Activated gamma-delta T cell (primary cell): ENCODE measurements at places on chromosomes 6 and 20.

DNA sequence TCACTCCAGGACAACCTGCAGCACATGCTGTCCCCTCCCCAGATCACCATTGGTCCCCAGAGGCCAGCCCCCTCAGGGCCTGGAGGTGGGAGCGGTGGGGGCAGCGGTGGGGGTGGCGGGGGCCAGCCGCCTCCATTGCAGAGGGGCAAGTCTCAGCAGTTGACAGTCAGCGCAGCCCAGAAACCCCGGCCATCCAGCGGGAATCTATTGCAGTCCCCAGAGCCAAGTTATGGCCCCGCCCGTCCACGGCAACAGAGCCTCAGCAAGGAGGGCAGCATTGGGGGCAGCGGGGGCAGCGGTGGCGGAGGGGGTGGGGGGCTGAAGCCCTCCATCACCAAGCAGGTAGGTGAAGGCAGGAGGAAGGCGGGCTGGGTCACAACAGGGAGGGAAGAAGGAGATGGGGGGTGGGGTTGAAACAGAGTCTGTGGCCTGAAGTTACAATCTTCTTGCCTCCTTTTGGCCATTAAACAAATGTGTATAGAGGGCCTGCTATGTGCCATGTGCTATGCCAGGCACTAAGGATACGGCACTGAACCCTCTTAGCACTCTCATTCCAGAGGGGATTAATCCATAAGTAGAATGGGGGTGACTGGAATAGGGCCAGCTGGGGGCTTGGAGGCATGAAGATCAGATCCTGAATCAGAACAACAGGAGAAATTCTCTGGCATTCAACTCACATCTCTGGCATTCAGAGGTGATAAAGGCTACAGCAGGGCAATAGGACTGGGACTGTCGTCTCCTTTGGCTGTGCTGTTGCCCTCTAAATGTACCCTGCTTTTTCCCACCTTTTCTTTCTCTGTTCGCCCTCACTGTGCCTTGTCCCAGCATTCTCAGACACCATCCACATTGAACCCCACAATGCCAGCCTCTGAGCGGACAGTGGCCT, 10.5 kb upstream of the ZBTB9 start:
- no peak for DNase-seq

DNA sequence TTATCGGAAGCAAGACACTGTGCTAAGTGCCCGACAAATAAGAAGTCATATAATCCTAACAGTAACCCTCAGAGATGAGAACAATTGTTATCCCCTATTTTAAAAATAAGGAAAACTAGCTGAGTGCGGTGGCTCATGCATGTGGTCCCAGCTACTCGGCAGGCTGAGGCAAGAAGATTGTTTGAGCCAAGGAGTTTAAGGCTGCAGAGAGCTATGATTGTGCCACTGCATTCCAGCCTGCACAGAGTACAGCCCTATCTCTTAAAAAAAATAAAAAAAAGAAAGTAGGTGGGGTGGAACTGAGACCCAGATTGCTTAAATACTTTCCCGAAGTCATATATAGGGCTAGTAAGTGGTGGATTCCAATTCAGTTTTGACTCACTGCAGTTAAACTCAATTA, 84.7 kb downstream of the UST start:
- no peak for DNase-seq

DNA sequence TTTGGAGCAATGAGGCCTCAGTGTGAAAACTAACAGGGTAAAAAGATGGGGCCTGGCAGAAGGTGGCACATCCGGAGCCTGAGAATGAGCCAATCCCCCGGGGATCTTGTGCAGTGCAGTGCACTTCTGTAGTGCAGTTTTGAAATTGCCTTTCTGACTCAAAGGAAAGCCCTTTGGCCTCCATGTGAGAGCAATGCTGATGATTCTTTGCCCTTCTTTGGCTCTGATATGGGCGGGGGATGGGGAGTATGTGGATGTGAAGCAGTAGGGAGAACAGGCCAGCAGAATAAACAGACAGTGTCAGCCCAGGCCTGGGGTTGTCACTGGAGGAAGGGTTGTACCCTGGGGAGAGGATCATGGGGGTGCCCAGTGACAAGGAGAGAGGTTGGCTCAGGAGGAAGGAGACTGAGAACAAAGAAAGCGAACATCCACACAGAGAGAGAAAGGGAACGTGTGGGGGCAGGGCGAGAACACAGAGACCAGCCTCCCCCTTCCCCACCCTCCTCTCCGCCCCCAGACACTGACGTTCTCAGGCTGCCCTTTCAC, 351.2 kb downstream of the CDC5L start:
- no peak for DNase-seq

GRCh38 chr6:151400473-151400872, 9.1 kb upstream of the ZBTB2 start:
- DNase-seq, result no peak

- DNase-seq, result no peak
Measured at GRCh38 chr6:16548121-16548520, 213.1 kb downstream of the ATXN1 start.
